ENCODE measurements at places on chromosomes 3 and 15. TPM values are rescaled to one million over a fixed set of nuclear protein-coding genes. Genes with fewer than 3 reads are reported as not detected.

CCNDBP1 gene
- polyA plus RNA-seq: 54.2 TPM

MUSTN1 gene
- not detected for polyA plus RNA-seq

GOLGA6L7 gene
- polyA plus RNA-seq: not detected

PAK6 gene
- not detected for polyA plus RNA-seq

C3orf85 gene
- not detected for polyA plus RNA-seq

HRG gene
- not detected for polyA plus RNA-seq

GOLGA8J gene
- not detected for polyA plus RNA-seq

STAC gene
- 1.5 TPM for polyA plus RNA-seq

GPR149 gene
- not detected for polyA plus RNA-seq

GOLGA8Q gene
- polyA plus RNA-seq: 0.74 TPM

GPR176 gene
- polyA plus RNA-seq: 116 TPM

CX3CR1 gene
- polyA plus RNA-seq: not detected

RNU6-1 gene
- polyA plus RNA-seq: not detected

TJP1 gene
- polyA plus RNA-seq: 72.7 TPM

SLC25A38 gene
- 34.7 TPM for polyA plus RNA-seq

SI gene
- polyA plus RNA-seq: not detected

GPR27 gene
- not detected for polyA plus RNA-seq

TYRO3 gene
- polyA plus RNA-seq: 21.0 TPM

TMEM108 gene
- 0.52 TPM for polyA plus RNA-seq

SOX2 gene
- not detected for polyA plus RNA-seq

DCP1A gene
- polyA plus RNA-seq: 27.0 TPM

TMED3 gene
- polyA plus RNA-seq: 212 TPM

CALML4 gene
- 1.6 TPM for polyA plus RNA-seq

CTNNB1 gene
- 453 TPM for polyA plus RNA-seq

TRIM59 gene
- 10.9 TPM for polyA plus RNA-seq

MME gene
- 61.7 TPM for polyA plus RNA-seq

RNU5B-1 gene
- not detected for polyA plus RNA-seq

DUOX1 gene
- polyA plus RNA-seq: not detected

AGBL1 gene
- polyA plus RNA-seq: not detected

EIF4G1 gene
- 191 TPM for polyA plus RNA-seq

CGNL1 gene
- polyA plus RNA-seq: 0.25 TPM

SNTN gene
- not detected for polyA plus RNA-seq

BOC gene
- 11.2 TPM for polyA plus RNA-seq

SPATA12 gene
- not detected for polyA plus RNA-seq

EPHA3 gene
- polyA plus RNA-seq: 0.04 TPM

GOLGA8N gene
- 3.2 TPM for polyA plus RNA-seq

FBXW12 gene
- polyA plus RNA-seq: not detected

DAPK2 gene
- 0.57 TPM for polyA plus RNA-seq

NR2E3 gene
- 0.16 TPM for polyA plus RNA-seq

CTDSPL gene
- polyA plus RNA-seq: 40.4 TPM

ADAMTSL3 gene
- 0.06 TPM for polyA plus RNA-seq

EAF2 gene
- polyA plus RNA-seq: 2.5 TPM

FEZF2 gene
- polyA plus RNA-seq: not detected

ANKRD63 gene
- polyA plus RNA-seq: not detected

FAM98B gene
- polyA plus RNA-seq: 11.4 TPM

CCDC54 gene
- not detected for polyA plus RNA-seq

KCNAB1 gene
- polyA plus RNA-seq: not detected

CCR3 gene
- not detected for polyA plus RNA-seq

All from AG04450 (cell line).